ENCODE measurements at places on chromosomes 2 and 18.

DNA sequence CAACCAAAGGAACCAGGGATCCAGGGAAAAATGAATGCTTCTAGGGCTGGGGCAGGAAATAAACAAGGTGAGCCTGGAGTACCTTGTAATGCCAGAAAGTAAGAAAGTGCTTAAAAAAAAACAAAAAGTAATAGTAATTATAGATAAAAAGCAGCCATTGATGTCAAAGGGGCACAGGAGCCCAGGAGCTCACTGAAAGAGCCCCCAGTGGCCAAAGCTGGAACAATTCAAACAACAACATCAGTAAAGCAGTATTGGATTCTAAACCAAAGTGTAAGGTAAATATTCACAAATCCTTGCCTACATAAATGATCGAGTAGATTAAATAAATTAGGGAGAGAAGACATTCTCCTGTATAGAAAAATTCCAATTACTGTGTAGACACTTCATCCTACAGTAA, 114.3 kb upstream of the ARL4C start:
- no peak for DNase-seq

GRCh38 chr2:79860228-79861058, 347.6 kb downstream of the CTNNA2 start:
- DNase-seq = no peak

GRCh38 chr2:37907501-37908225, 17.4 kb upstream of the RMDN2 start:
- DNase-seq = no peak

DNA sequence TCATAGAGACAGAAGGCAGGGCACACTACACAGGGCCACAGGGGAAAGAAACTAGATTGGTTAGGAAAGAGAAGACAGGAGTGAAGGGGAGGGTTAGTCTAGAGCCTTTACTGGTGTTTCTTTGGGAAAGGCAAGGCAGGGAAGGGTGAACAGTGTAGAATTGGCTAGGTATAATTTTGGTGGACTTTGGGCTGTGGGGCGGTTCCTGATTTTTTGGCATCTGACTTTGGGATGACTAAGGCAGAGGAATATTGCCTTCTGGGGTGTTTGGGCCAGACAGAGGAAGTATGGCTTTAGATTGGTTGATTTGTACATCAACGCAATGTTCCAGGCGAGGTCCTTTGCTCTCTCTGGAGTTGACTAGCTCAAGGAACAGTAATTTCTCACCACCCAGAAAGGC, 534.8 kb downstream of the DCC start:
- DNase-seq = no peak

GRCh38 chr2:29450596-29451222, 335.5 kb downstream of the CLIP4 start:
- no peak for DNase-seq

DNA sequence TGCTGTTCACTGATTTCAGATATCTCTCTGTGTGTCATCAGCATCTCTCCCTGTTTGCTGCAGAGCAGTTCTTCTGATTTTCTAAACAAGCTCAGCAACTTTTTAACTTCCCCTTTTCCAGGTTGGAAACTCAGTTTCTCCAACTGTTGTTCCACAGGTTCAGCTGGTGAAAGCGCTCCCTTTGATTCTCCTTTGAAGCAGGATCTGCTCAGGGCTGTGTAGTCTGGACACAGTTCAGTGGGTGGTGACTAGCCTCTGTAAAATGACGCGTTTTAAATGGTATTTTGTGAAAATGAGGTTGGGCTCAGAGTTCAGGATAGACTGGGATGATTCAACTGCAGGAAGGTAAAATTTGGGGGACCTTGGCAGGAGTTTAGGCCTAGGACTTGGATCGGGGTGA, 106.3 kb downstream of the TRIM43 start:
- DNase-seq = no peak

DNA sequence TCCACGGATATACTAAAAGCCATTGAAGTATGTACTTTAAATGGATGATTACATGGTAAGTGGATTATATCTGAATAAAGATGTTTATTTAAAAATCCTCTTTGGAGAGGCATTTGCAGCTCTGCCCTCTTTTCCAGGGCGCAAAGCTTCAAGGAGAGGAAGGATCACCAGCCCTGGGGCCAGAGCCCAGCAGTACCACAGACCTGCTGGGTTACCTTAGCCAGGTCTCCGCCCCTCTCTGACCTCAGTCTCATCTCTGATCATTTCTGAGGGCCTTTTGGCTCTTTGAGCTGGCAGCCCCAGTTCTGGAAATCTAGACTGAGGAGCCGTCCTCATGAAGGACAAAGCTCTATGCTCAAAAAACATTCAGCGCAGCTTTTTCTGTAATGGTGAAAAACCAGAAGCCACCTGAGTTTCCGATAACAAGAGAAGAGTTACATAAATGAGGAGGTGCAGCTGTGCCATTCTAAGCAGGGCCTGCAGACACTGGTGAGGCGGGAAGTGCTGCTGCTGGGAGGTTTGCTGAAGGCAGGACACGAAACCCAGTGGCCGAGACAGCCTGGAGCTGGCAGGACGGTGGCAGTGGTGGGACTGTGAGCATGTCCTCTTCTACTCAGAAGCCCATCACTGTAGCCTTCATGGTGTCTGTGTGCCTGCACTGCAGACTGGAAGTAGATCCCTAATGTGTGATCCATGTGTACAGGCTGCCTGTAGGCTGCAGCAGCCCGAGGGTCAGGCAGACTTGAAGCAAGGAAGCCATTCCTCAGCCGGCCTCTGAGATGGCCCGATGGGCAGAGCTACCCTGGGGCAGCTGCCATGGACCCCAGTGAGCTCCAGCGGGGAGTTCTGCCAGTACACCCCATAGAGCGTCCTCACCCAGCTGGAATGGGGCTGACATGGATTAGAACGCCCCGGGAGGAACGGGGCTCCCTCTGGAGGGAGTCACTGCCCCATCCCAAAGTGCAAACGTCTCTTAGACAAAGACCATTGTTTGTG, 27.7 kb downstream of the ADRA2B start:
- DNase-seq = no peak

DNA sequence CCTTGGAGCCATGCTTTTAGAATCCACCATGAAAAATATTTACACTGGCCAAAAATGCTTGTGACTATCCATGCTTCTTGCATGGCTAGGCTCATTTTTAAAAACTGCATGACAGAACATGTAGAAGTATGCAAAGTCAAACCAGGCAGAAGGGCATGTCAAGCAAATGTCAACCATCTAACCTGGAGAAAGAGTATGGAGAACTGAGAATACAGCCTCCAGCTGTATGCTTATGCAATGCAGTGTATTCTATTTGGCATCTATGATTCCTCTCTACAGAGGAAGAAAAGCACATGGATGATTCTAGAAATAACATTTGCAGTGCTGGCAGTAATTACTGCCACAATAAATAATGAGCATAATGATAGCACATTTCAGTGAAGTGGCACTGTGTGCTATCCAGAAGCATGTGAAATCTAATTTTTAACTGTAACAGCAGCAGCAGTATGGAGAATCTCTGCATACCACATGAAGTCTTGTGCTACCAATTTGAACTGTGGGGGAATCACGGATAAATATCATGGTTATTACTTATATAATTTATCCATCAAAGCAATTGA, 87.3 kb upstream of the CCDC141 start:
- DNase-seq = no peak

GRCh38 chr2:32738939-32739338, 111.1 kb downstream of the TTC27 start:
- DNase-seq = no peak

GRCh38 chr2:60569680-60570111, 16.2 kb upstream of the BCL11A start:
- DNase-seq = no peak

GRCh38 chr2:105866216-105867185, 121.8 kb downstream of the NCK2 start:
- peak; percentile 31 for DNase-seq

DNA sequence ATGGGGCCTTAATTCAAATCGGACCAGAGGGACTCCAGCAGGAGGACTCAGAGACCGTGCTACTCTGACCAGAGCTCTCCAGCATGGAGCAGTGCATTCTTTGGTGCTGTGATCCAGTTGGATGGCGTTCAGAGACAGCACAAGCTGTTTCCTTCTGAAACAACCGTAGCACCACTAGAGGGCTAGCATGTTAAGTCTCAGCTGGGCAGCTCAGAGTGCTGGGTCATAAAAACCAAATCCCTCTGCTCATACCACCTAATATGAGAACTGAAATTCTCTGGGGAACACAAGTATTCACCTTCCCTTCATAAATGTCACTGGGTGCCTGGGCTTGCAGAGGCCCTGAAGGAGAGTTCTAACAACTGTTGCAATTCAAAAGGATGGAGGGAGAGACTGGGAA, 97.7 kb upstream of the TFCP2L1 start:
- no peak for DNase-seq

- DNase-seq = no peak
Measured at GRCh38 chr2:218400930-218401881, 1.5 kb downstream of the CTDSP1 start.

DNA sequence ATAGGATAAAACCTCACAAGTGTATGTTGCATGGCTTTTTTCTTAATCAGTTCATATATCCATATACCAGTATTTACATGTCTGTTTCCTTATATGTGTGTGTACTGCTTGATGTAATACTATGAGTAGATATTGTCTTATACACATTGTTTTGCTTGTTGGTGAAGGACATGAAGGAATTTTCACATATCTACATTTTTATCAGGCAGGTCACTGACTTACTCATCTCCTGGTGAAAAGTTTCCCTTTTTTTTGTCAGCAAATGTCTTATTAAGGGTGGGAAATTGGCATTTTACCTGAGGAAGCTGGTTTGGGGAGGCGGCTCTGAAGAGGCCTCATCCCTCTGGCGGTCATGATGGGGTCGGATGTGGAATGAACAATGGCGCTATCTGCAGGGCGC, 61.4 kb upstream of the LYPD1 start:
- DNase-seq = no peak

- DNase-seq = no peak
Measured at GRCh38 chr2:98253461-98254070, 92.7 kb upstream of the CNGA3 start.

GRCh38 chr2:234421-234820, 29.4 kb downstream of the SH3YL1 start:
- no peak for DNase-seq

DNA sequence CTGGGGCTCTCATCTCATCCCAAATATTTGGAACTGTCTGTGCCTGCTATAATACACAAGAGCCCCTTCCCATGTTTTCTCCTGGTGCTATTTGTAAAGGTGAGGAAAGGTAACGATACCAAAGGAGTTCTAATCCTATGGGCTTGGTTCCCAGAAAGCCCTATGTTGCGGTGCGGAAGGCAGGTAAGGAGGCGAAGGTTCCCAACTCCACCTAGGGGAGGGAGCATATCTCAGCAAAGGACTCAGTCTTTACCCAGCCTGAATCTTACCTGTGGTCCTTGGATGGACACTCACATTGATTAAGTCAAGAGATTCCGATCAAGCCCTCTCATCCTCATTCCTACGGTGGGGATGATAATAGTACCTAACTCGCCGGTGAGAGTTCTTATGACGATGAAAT, 140.1 kb downstream of the BCL2 start:
- no peak for DNase-seq

- peak; percentile 98 for DNase-seq
Measured at GRCh38 chr2:121075006-121075551, 209.9 kb downstream of the TFCP2L1 start.
